Muscle of arm (tissue), 14 donors: ENCODE measurements at places on chromosomes 3 and 15.

DNA sequence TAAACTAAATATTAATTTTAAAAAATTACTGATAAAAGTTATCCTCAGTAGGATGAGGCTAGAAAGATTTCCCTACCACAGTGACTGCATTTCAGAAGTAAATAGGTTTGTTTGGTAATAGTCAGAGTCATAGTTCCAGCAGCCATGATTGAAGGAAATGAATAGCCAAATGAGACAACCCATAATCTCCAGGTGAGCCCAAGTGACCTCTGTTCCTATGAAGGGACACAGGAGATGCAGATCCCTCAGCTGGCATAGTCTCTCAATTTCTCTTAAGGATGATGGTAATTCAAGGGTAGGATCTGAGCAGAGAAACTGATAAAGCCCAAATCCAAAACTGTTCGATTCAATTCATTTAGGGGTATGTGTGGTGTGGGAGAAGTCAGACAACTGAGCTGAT lies 461.8 kb downstream of the RAP2B start:
- no peak for DNase-seq

DNA sequence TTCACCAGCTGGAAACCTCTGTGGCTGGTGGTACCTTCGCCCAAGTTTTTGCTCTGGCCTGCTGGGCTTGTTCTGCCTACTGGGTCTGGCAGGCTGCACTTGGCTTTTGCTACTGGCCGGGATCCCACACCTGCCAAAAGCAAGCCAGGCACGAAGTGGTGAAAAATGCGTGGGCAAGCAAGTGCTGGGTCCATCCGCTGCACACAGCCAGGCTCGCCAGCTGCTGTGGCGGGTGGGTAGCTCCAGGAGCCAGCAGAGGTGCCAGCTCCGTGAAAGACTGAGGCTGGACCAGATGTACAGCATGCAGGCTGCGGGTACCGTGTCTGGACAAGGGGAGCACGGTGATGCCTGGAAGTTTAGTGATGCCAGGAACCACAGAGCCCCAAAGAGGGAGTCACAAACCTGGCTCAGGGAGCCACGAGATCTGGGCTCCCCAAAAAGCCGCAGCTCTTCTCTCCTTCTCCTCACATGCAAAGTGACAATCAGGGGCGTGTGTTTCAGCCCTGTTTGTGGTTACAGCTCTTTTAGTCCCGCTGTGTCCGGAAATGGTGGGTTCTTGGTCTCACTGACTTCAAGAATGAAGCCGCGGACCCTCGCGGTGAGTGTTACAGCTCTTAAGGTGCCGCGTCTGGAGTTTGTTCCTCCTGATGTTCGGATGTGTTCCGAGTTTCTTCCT lies 1455.6 kb upstream of the GBE1 start:
- no peak for DNase-seq

- no peak for DNase-seq
Observed at GRCh38 chr3:164897342-164897741, 181.0 kb downstream of the SI start.

DNA sequence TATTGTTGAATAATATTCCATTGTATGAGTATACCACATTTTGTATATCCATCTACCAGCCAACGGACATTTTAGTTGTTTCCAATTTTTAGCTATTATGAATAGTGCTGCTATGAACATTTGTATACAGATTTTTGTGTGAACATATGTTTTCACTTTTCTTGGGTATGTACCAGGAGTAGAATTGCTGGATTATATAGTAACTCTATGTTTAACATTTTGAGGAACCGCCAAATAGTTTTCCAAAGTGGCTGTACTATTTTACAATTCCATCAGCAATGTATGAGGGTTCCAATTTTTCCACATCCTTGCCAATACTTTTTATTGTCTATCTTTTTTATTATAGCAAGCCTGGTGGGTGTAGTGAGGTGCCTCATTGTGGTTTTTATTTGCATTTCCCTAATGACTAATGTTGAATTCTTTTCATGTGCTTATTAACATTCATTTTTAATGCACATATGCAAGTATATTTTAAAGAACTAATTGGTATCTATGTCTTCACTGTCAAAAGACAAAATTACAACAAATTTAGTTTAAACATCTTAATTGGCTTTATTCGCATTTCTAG lies 77.5 kb upstream of the PIAS1 start:
- DNase-seq = no peak

GRCh38 chr3:2513986-2514385 lies 415.3 kb downstream of the CNTN4 start:
- DNase-seq = no peak

- no peak for DNase-seq
Observed at GRCh38 chr3:4162096-4162495, 141.1 kb upstream of the SETMAR start.

DNA sequence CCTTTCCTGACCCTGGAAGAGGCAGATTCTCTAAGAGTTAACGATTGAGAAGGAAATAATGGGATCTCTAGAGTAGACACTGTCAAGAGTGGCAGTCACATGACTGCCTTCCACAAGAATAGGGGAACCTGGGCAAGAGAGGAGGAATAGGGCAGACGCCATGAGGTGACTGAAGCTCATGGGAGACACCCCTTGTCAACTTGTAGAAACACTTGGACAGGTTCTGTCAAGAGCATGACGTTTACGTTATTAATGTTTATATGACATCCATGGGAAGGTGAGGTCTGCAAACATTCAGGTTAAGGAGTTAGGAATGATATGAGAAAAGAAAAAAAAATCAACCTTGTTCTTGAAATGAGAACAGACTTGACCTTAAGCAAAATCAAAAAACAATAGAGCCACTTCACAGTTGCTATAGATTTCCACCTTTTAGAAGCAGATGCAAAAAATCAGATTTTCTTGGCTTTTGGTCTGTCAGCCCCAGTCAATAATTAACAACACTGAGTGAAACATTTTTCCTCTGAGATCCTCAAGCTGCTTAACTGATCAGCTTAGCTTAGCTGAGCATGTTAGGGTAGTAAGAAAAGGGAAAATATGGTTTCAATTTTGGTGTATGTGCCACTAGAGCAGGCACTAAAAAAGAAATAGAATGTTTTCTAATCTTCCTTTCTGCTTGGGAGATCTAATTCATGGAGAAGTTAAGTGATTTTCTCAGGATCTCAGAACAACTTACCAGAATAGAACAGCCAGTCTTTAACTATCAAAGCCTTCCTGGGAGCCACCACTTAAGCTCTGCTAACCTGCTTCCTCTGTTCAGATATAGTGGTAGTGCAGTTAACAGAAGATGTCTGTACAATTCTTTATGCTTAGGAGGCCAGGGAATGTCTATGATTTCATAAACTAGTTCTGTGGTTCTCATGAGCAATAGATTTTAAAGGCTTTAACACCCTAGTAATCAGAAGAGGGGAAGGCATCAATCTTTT lies 116.9 kb downstream of the B3GALNT1 start:
- no peak for DNase-seq

- no peak for DNase-seq
Observed at GRCh38 chr3:160027541-160028195, 39.0 kb downstream of the IL12A start.

DNA sequence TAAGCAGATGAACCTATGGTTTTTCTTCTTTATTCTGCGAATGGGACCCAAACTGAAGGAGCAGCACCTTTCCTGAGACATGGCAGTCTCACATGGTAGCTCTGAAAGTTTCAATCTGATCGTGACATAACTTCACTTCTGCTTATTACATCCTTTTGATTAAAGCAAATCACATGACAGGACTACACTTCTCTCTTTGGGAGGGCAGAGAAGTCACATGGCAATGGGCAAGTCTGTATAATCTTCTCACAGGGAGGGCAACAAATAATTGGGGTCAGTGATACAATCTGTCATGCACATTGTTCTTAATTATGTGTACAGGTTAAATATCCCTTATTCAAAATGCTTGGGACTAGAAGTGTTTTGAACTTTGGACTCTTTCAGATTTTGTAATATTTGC lies 21.6 kb downstream of the NCBP2 start:
- DNase-seq = no peak

GRCh38 chr3:134250717-134251220 lies at the start of gene RYK:
RYK (minus strand) TSS chr3:134250859; CDS start chr3:134250654, 205 bp downstream.
- DNase-seq = peak; percentile 76

DNA sequence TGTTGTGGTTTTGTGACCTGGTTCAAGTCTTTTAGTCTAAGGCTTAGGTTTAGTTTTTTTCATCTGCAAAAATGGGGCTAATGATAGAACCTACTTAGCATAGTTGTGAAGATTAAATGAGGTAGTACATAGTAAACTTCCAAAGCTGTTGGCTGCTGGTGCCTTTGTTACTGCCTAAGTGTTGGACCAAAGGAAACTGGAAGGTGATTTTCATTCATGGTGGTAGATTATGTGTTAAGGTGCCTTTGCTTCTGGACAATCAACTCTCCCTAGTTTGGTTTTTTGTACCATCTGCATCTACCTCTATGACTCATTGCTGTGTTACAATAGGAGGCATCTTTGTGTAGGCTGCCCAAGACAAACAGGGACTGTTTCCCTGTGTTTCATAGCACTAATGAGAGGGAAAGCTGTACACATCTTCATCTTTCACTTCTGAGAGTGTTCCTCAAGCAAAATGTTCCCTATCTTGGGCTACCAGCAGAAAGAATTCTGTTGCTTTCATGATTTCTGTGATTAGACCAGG lies 3.2 kb downstream of the MAP2K1 start:
- DNase-seq = no peak

- DNase-seq = no peak
Observed at GRCh38 chr3:141969711-141970110, 93.3 kb downstream of the ATP1B3 start.

DNA sequence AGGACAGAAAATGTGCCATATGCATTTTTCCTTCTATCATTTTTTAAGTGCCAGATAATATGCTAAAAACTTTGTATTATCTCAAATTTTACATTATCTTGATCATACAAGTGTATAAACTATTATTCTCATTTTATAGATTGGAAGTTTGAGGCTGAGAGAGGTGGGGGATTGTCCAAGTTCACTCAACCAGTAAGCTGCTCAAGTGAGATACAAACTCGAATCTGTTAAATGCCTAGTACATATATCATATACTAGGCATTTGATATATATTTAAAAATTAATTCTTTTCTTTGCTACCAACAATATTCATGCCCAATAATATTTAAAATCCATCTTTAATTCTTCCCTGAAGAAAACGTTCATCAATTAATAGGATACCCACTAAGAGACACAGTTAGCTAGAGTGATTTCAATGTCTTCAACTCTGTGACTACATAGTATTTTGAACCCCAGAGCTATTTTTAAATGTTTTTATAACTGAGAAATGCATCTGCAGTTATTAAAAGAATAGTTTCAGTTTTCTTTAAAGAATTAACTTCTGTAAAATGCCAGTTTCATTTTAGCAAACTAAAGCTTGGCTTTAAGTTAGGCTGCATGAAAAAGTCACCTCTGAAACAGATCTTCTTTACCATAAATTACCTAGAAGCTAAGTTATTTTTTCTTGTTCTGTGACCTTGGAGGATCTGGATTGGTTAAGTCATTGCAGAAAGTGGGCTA lies 40.4 kb downstream of the IQCB1 start:
- DNase-seq = no peak

DNA sequence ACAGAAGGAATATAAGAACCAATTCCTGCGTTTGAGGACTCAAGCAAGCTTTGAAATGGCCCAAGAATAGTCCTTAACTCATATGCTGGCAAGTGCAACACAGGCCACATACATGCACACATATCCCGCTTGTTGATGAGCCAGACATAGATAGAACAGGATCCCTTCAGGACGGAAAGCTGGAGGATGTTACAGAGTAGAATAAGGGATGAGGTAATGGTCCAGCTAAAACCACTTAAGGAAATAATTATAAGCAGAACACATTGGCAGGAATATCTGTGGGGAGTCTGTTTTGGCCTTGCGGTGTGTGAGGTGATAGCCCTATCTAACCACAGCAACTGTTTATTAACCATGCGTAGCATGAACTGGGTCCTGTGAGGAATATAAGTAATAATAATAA lies 25.0 kb downstream of the SCG3 start:
- peak; percentile 86 for DNase-seq

DNA sequence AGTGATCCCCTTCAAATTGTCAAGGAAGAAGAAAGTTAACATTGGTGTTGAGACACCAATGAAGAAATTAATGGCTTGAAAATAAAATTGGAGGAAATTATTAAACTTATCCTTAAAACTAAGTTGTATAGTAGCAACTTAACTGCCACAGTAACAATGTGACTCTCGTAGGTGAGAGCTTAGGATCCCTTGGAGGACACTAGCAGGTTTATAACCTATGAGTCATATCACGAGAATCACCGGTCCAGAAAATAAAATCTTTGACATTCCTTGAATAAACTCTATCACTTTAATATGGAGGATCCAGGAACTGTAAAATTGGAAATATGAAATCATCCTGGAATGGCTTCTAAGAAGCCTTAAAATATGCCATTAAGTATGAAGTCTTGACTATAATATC lies 2.1 kb downstream of the GHSR start:
- no peak for DNase-seq

DNA sequence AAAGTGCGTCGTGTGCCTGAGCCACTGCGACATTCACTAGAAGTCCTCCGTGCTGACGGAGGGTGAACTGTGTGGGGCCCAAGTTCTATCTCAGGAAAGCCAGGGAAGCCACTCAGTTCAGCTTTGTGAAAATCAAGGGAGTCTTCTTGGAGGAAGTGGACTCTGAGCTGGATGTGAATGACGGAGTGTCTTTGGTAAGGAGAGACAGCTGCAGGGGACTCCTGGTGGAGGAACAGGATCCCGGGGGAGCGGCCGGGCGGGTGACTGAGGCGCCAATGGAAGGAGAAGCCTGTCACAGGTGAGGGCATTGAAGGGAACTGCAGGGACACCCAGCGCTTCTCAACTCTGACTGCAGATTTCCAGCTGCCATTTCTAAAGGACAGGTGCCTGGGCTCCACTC lies 75.6 kb downstream of the APBA2 start:
- no peak for DNase-seq

DNA sequence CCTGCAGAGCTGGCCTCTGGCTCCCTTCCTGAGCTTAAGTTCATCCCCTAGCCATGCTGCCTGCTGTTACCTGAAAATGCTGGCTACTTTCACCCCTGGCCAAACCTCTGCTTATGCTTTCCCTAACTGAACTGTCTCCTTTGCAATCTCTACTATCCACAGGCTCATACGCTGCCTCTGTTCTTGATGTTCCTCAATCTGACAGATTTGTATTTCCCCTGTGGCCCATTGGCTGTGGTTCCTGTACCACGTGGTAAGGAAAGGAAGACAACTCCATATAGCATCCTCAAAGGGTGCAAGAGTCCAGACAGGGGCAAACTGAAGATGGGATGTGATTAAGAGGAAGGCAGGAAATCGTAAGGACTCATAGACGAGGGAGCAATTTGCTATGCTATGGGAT lies 33.2 kb downstream of the TGM4 start:
- DNase-seq = no peak
